ENCODE measurements at places on chromosomes 3 and 15. TPM values are rescaled to one million over a fixed set of nuclear protein-coding genes. Genes with fewer than 3 reads are reported as not detected.

TLR9 gene
- total RNA-seq: not detected

GRCh38 chr15:82933576-82933975 is 18.9 kb downstream of the HOMER2 start:
- H3K36me3 ChIP-seq: no peaks in the 10 kb centered on the region
- H3K4me3 ChIP-seq: no peak overlapping the region
- H3K27me3 ChIP-seq: no peaks in the 10 kb centered on the region

- H3K4me1 ChIP-seq: peaks cover 7% of the 10 kb centered on the region
- no peaks in the 10 kb centered on the region for H3K27me3 ChIP-seq
- H3K36me3 ChIP-seq: no peaks in the 10 kb centered on the region
These were observed 346.6 kb downstream of the ERC2 start for GRCh38 chr3:56121716-56122115.

DNA sequence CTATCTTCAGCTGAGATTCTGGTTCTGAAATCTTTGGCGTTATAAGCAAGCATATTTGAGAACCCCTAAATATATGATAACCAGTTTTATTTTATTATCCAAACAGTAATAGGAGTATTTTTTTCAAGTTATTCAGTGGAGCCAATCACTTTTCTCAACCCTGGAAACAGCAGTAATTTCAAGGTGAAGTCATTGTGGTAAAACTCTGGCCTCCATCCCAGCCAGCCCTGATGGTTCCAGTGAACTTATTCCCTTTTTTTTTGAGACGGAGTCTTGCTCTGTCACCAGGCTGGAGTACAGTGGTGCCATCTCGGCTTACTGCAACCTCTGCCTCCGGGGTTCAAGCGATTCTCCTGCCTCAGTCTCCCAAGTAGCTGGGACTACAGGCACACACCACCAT is 545.4 kb upstream of the IL12A start:
- H3K27me3 ChIP-seq: no peaks in the 10 kb centered on the region
- DNase-seq: no peak
- H3K27ac ChIP-seq: no peak overlapping the region
- no peak overlapping the region for H3K4me3 ChIP-seq
- no peaks in the 10 kb centered on the region for H3K36me3 ChIP-seq

- DNase-seq: no peak
- no peaks in the 10 kb centered on the region for H3K36me3 ChIP-seq
- no peaks in the 10 kb centered on the region for H3K27me3 ChIP-seq
- H3K4me1 ChIP-seq: no peaks in the 10 kb centered on the region
- no peak overlapping the region for H3K4me3 ChIP-seq
These were observed 90.9 kb downstream of the SEC22A start for GRCh38 chr3:123292321-123293310.

DNA sequence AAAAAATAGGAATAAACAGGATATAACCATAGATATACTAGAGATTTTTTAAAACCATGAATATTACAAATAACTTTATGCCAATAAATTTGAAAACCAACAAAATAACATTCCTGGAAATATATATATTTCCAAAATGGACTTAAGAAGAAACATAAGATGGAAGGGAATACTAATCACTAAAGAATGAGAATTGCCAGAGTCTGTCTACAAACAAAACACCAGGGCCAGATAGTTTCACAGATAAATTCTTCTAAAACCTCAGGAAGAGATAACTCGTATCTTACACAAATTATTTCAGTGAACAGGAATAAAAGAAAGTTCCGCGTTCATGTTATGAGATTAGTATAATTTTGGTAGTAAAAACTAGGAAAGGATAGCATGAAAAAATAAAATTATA is 107.3 kb downstream of the HERC1 start:
- no peaks in the 10 kb centered on the region for H3K27me3 ChIP-seq
- no peak overlapping the region for H3K27ac ChIP-seq
- H3K4me3 ChIP-seq: no peak overlapping the region
- DNase-seq: no peak
